WERI-Rb-1 (cell line): ENCODE measurements at places on chromosomes 12 and 14.

DNA sequence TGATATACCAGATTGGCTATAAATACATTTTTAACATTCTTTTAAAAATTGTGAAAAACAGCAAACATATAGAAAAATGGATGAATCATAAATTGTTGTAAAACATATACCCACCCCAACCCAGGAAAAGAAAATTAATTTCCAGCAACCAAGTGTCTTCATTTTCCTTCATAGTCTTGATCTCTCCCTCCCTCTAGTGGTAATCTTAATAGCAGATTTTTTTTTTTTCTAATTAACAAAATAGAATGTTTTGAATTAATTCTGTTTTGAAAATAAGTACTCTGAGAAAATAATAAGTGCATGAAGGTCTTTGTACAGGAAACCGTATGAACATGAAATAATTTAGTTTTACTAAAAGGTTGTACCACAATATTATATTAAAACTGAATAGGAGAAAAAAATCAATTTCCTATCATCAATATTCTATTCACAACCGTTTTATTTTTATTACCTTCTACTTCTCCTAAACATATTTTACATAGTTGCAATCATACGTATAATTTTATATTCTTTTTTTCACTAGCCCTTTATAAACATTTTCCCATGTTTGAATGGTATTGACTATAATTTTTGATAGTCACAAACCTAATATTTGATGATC, 7.0 kb downstream of the ETNK1 start:
- no peak for DNase-seq

DNA sequence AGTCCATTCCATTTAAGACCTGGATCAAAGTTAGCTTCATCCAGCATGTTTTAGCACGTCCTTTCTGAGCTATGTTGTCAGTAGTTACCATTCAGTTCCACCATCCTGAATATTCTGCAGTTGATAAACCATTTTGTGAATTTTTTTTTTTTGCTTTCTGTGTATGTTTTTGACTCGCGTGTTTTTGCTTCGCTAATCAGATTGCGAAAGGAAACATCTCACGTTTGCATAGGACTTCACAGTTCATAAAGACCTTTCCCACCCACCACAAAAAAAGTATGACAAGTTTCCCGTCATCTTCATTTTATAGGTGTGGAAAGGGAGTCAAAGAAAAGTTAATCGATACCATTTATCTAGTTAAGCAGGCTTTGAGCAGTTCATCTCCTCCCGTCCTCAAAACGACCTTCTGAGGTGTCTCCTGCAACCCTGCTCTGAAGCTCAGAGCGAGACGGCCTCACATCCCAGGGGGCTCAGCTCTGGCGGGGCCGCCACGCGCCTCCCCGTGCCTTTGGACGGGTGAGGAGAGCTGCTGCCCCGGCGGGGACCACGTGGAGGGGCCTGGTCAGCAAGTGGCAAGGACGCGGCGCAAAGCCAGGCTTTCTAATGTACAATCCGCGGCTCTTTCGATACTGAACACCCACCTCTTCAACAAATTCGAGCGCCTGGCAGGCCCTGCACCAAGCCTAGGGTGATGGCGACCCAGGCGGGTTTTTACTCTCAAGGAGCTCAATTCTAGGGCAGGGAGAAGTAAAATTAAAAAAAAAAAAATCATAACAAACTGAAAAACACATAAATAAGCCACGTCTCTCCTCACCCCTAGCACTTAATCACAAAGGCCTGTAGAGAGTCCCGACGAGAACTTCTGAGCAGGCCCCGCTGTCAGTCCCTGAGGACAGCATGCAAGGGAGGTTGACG, 988 bp upstream of the TMEM263 start:
- DNase-seq = peak; percentile 12

DNA sequence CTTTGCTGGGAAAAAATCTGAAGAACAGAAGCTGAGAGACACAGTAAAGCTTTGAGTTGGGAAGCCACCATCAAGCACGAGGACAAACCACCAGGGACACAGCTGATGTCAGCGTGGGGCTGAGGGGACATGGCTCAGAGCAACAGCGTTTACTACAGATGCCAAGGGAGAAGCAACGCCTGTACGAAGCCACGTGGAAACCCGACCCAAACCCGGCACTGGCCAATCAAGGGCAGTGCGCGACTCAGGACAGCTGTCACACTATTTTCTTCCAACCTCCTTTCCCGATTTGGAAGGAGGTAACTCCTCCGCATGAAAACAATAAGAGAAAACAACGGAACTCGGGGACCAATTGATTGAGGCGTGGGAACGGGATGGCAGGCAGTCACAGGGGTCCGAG, 20.2 kb upstream of the CHGA start:
- DNase-seq = no peak

GRCh38 chr12:72774023-72774422, 501.9 kb downstream of the TRHDE start:
- peak; percentile 20 for DNase-seq

DNA sequence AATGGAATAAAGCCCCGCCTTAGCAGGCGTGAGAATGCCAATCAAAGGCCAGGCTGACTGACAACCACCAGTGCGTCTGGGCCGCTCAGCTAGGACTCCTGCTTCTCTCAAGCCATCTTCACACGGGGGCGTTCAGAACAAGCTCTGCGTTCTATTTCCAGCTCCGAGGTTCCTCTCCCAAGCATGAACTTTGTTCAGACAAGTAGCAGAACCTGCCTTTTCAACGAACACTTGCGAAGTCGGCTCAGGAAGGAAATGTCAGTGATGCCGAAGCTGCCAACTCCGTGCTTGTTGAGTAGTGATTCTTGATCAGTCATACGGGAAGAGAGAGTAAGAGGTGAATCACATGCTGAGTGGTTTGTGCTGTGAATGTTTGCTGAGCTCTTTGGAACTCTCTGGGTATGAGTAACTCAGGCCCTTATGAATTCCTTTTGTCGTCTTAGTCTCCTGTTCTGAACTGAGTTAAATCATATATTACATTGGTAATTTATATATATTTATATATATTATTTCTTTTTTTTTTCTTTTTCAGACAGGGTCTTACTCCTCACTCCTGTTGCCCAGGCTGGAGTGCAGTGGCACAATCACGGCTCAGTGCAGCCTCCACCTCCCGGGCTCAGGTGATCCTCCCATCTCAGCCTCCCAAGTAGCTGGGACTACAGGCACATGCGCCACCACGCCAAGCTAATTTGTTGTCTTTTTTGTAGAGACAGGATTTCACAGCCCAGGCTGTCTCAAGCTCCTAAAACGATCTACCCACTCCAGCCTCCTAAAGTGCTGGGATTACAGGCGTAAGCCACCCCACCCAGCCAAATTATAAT, 29.4 kb upstream of the BCL7A start:
- DNase-seq = no peak

- no peak for DNase-seq
Measured at GRCh38 chr14:66490143-66491111, 4.3 kb downstream of the CCDC196 start.

- no peak for DNase-seq
Measured at GRCh38 chr12:31866523-31866922, 92.7 kb upstream of the RESF1 start.

- no peak for DNase-seq
Measured at GRCh38 chr12:68236421-68237059, 10.9 kb upstream of the IL26 start.

DNA sequence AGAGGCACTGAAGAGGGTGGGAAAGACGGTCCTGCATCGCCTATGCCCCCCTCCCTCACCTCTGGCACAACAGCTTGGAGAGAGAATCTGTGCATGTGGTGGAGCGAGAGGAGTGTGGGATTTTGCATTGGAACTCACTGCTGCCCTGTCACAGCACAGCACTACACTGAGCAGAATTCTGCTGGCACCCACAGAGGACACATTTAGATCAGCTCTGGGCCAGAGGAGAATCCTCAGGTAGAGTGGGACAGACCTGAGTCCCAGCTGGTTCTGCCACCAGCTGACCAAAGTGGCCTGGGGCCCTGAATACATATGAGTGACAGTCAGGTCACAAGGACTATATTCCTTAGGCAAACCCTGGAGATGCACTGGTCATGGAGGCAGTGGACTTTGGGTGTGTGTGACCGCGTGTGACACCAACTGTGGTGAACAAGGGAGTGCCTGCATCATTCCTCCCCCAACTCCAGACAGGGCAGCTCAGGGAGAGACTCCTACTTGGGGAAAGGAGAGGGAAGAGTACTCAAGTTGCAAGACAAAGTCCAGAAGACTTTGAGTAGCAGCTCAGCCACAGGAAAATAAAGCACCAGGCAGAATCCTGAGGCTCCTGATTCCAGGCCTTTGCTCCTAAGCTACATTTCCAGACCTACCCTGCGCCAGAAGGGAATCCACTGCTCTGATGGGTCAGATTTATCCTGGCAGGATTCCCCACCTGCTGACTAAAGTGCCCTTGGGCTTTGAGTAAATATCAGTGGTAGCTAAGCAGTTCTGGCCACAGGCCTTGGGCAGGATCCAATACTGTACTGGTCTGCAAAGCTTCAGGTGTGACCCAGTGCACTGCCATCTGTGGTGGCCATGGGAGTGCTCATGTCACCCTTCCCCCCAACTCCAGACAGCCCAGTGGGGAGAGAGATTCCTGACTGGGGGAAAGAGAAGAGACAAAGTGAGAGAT, 10.6 kb upstream of the ACOT1 start:
- no peak for DNase-seq

DNA sequence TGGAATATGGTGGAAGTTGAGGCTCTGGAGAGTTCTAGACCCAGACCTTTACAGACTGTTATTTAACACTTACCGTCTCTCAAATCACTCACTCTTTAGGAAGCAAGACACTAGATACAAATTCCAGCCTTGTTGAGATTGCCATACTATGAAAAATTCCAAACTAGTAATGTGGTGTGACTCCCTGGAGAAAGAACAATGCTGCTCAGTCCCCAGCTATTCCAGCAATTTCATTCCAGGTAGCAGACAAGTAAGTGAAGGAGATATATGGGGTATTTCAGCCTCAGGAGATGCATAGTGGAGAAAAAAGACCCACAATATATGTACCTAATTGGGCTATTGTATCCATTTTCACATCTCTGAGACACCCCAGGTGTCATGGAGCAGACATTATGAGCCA, 678.9 kb upstream of the LMO3 start:
- DNase-seq = no peak

- no peak for DNase-seq
Measured at GRCh38 chr12:88782351-88782750, 202.1 kb upstream of the KITLG start.
